ENCODE measurements at places on chromosomes 3 and 15. TPM values are rescaled to one million over a fixed set of nuclear protein-coding genes. Genes with fewer than 3 reads are reported as not detected.

- H3K27ac ChIP-seq = no peak overlapping the region
- DNase-seq = no peak
- peaks cover 5% of the 10 kb centered on the region for H3K4me1 ChIP-seq
- no peaks in the 10 kb centered on the region for H3K27me3 ChIP-seq
These were observed 37.6 kb downstream of the ERICH6 start for GRCh38 chr3:150666167-150666566.

CCDC39 gene
- not detected for total RNA-seq

SYNPR gene
- not detected for total RNA-seq

CYFIP1 gene
- 7.9 TPM for total RNA-seq

DNA sequence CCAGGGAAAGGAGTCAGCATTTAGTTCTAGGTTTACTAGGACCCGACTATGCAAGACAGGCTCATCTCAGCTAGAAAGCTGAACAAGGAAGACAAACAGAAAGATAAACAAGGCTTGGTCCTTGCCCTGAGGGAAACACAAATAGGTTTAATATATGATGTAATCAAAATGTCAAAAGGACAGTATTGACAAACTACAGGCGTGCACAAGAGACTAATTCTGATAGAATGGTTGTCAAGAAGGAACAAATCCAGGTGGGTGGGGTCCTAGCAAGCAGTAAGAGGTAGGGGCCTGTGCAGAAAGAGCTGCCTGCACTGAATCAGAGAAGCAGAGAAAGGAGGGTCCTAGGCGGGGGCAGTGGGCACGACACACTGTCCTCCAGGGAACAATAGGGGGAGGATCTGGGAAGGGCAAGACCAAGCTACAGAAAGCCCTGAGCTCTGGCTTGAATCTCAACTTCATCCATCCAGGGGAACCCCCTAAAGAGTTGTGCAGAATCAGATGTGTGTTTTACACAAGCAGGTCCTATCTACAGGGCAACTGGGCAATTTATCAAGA is 23.4 kb downstream of the RFTN1 start:
- H3K27ac ChIP-seq = no peak overlapping the region
- H3K4me1 ChIP-seq = peaks cover 7% of the 10 kb centered on the region
- H3K27me3 ChIP-seq = no peaks in the 10 kb centered on the region
- H3K4me3 ChIP-seq = no peak overlapping the region
- DNase-seq = no peak

PHLDB2 gene
- 12.1 TPM for total RNA-seq

DNA sequence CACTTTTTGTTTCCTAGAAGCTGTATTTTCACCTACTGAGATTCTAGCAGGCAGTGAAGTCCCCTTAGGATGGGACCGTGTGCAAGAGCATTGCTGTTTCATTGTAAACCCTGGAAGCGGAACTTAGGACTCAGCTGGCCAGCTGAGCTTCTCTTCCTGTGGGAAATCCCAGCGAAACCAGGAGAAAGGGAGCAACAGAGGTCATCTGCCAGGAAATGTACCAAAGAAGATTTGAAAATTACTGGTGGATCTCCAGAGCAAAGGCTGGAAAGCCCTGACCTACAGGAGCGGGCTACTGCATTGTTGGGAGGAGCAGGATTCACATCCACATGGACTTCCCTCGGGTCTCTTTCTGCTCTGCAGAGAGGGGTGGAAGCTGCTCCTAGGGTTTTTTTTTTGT is 7.6 kb upstream of the ADPRH start:
- no peaks in the 10 kb centered on the region for H3K4me1 ChIP-seq
- no peak overlapping the region for H3K4me3 ChIP-seq
- no peak overlapping the region for H3K27ac ChIP-seq
- no peaks in the 10 kb centered on the region for H3K27me3 ChIP-seq
- H3K36me3 ChIP-seq = no peaks in the 10 kb centered on the region

DNA sequence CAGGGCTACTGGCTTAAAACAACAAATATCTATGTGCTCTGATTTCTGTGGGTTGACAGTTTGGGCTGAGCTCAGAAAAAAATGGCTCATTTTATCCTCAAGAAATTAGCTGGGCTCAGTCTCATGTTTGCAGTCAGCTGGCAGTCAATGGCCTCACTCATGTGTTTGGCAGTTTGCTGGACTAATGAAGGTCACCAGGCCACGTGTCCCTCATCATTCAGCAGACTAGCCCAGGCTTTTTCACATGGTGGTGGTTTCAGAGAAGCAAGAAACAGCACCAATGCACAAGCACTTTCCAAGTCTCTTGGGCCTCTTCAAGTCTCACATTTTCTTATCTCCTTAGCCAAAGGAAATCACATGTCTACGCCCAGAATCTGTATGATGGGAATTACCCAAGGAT is 478.3 kb upstream of the PPP2R3A start:
- H3K4me3 ChIP-seq = no peak overlapping the region
- no peak overlapping the region for H3K27ac ChIP-seq
- no peak for DNase-seq
- no peaks in the 10 kb centered on the region for H3K4me1 ChIP-seq
- no peaks in the 10 kb centered on the region for H3K36me3 ChIP-seq

TP63 gene
- total RNA-seq = 0.35 TPM

MST1R gene
- total RNA-seq = 1.6 TPM

DNA sequence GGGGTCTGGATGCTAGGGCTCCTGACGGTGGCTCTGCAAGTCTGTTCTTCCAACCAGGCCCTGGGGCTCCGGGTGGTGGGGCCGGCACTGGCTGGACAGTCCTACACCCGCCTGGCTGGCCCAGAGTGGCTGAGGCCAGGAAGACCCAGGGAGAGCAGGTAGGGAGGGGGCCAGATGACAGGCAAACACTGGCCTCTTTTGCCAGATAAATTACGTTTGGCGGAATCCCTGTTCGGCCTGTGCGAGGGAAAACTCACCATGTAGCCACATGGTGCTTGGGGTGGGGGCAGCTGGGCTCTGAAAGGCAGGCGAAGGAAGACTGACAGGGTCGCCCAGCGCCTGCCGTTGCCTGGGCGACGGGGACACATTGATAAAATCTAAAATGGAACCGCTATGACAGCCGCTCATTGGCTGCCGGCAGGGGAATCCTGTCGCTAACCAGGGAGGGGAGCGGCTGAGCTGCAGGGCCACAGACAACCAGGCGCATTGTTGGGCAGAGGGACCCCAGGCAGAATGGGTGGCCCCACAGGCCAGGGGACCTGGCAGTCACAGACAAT is 30.4 kb downstream of the IQSEC1 start:
- H3K4me1 ChIP-seq = no peaks in the 10 kb centered on the region
- H3K27ac ChIP-seq = no peak overlapping the region
- no peaks in the 10 kb centered on the region for H3K27me3 ChIP-seq
- H3K4me3 ChIP-seq = no peak overlapping the region
- no peak for DNase-seq

UROC1 gene
- not detected for total RNA-seq

DNA sequence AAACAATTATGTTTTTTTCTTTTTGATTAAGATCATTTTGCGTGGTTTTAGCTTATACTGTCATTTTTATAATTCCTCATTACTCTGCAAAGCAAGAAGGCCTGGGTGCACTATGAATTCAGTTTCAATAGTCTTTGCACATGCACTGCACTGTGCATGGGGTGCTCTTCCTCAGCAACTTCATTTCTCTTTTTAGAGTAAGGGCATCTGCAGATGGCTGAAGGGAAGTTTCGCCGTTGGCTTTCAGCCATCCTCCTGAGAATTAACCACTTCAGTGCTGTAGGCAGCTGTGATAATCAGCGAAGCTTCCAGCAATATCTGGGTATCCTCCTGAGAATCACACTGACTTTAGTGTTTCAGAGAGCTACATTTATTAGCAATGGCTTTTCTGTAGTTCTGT is 284.8 kb downstream of the GBE1 start:
- DNase-seq = no peak
- no peaks in the 10 kb centered on the region for H3K27me3 ChIP-seq
- no peaks in the 10 kb centered on the region for H3K4me1 ChIP-seq
- no peak overlapping the region for H3K4me3 ChIP-seq
- no peak overlapping the region for H3K27ac ChIP-seq
- no peaks in the 10 kb centered on the region for H3K36me3 ChIP-seq

DNA sequence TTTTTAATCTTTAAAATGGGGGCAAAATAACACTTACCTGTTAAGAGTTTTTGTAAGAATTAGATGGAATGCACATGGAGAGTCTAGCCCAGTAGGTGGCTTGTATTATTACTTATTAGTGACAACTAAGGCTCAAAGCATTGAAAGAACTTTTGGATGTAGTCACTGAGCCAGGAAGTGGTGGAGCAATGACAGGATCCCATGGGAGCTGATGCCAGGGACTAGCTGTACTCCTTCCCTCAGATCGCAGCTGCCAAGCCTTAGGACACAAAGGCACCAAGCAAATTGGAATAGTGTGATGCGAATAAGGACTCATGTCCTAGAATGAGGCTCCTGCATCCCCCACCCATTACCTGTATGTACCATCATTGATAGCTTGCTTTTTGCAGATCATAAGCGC is 370.4 kb upstream of the RGMA start:
- no peak overlapping the region for H3K4me3 ChIP-seq
- H3K4me1 ChIP-seq = no peaks in the 10 kb centered on the region
- no peaks in the 10 kb centered on the region for H3K36me3 ChIP-seq
- no peak overlapping the region for H3K27ac ChIP-seq
- DNase-seq = no peak

DNA sequence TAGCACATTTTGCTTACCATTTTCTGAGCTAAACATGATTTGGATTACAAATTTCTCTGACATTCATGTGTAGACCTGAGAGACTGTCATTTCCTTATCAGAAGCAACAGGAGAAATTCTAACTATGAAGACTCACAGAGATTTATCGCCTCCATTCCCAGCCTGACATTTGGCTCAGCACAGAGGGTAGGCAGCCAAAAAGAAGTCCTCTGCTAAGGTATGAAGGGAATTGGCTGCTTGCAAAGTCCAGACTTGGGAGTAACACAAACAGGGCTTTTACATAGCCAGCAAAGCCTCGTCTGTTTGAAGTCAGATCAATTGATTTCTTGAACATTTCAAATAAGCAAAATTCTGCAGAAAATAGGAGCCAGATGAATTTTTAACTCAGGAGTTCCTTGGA is 57.0 kb upstream of the CMSS1 start:
- no peak for DNase-seq
- no peaks in the 10 kb centered on the region for H3K4me1 ChIP-seq
- no peak overlapping the region for H3K4me3 ChIP-seq
- H3K27me3 ChIP-seq = no peaks in the 10 kb centered on the region
- H3K27ac ChIP-seq = no peak overlapping the region

DNA sequence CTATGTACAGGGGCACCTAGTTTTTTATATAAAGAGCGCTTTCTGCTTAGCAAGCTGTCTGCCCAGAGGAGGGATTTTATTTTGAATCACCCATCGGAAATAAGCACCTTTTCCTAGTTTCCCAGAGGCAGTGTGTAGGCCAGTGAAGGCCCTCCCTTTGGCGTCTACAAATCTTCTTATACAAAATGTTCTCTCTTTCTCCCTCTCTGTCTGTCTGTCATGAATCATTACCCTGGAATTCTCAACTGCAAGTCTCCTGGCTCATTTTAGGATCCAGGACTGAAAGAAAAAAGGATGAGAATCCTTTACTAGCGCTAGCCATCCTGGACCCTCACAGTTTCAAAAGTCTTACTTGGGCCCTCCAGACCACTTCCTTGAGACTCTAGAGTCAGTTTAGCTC is 728.1 kb downstream of the OTOL1 start:
- H3K4me1 ChIP-seq = no peaks in the 10 kb centered on the region
- DNase-seq = no peak
- no peak overlapping the region for H3K4me3 ChIP-seq
- no peaks in the 10 kb centered on the region for H3K27me3 ChIP-seq
- no peak overlapping the region for H3K27ac ChIP-seq

DNA sequence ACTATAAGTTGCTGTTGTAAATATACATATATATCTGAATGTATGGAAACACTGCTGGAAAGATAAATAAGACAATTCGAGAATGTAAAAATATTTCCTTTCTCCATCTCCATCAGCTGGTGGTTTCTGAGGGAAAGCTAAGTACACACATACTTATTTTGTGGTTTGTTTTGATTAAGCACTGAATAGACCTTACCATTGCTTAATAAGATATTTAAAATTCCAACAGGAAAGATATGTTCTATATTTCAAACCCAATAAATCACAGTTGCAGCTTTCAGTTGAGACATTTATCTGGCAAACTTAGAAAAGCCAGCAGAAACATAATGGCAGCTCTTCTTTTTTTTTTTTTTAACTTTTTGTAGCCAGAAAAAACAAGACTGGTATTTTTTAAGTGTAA is 160.4 kb downstream of the VGLL3 start:
- no peaks in the 10 kb centered on the region for H3K36me3 ChIP-seq
- no peak overlapping the region for H3K4me3 ChIP-seq
- no peak overlapping the region for H3K27ac ChIP-seq

GPR149 gene
- total RNA-seq = not detected

ZCWPW2 gene
- total RNA-seq = 0.35 TPM

GRCh38 chr3:134879990-134880389 is 84.9 kb downstream of the EPHB1 start:
- no peaks in the 10 kb centered on the region for H3K36me3 ChIP-seq
- H3K4me3 ChIP-seq = no peak overlapping the region
- H3K27ac ChIP-seq = no peak overlapping the region
- DNase-seq = no peak

GRCh38 chr3:118987477-118987876 is 47.2 kb downstream of the IGSF11 start:
- no peaks in the 10 kb centered on the region for H3K27me3 ChIP-seq
- no peaks in the 10 kb centered on the region for H3K36me3 ChIP-seq
- H3K4me1 ChIP-seq = no peaks in the 10 kb centered on the region

TMCO5A gene
- total RNA-seq = not detected

- peaks cover 18% of the 10 kb centered on the region for H3K27me3 ChIP-seq
- no peak for DNase-seq
- no peak overlapping the region for H3K27ac ChIP-seq
These were observed 11.9 kb upstream of the PLA2G4D start for GRCh38 chr15:42106288-42106687.

- no peaks in the 10 kb centered on the region for H3K4me1 ChIP-seq
- no peaks in the 10 kb centered on the region for H3K36me3 ChIP-seq
- DNase-seq = no peak
- no peak overlapping the region for H3K27ac ChIP-seq
- no peaks in the 10 kb centered on the region for H3K27me3 ChIP-seq
- H3K4me3 ChIP-seq = no peak overlapping the region
These were observed 19.2 kb downstream of the SLC15A2 start for GRCh38 chr3:121913305-121913990.

DNA sequence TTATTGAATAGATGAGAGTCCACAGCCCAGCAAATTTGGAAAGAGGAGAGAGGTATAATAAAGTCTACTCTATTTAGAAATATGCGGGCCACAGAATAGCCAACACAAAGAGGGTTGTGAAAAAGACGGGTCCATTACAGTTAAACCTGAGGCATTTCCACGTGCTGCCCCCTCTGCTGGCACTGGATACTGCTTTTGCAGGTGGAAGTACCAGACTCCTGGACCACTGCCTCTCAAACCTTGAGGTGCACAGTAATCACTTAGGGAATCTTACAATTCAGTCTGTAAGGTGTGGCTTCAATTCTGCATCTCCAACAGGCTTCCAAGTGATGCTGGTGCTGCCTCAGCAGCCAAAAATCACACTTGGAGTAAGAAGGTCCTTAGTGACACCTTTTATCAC is 3.0 kb upstream of the TFDP2 start:
- no peak overlapping the region for H3K27ac ChIP-seq
- peak; percentile 3 for DNase-seq
- no peaks in the 10 kb centered on the region for H3K27me3 ChIP-seq
- no peaks in the 10 kb centered on the region for H3K36me3 ChIP-seq

GRCh38 chr3:161576311-161576710 is 79.7 kb downstream of the OTOL1 start:
- H3K27me3 ChIP-seq = no peaks in the 10 kb centered on the region
- no peak overlapping the region for H3K4me3 ChIP-seq
- no peaks in the 10 kb centered on the region for H3K36me3 ChIP-seq
- no peaks in the 10 kb centered on the region for H3K4me1 ChIP-seq

SH2D7 gene
- not detected for total RNA-seq
